Fibroblast of upper back skin (primary cell): ENCODE measurements at places on chromosomes 5 and 9.

DNA sequence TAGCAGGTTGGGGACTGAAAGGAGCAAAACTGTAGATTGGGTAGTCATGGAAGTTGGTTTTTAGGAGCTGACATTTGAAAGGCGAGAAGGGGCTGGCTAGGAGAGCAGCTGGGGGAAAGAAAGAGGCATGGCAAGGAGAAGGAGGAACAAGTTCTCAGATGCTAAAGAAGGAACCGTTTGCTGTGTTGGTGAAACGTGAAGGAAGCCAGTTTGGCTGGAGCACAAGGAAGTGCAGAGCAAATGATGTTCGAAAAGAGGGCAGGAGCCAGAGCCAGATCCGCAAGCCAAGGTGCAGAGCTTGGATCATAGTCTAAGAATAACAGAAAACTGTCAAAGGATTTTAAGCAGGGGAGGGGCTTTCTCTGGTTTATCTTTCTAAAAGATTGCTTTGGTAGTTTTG is 276.6 kb downstream of the ASTN2 start:
- DNase-seq = no peak

GRCh38 chr5:125005266-125005665 is 258.8 kb upstream of the ZNF608 start:
- DNase-seq = no peak

DNA sequence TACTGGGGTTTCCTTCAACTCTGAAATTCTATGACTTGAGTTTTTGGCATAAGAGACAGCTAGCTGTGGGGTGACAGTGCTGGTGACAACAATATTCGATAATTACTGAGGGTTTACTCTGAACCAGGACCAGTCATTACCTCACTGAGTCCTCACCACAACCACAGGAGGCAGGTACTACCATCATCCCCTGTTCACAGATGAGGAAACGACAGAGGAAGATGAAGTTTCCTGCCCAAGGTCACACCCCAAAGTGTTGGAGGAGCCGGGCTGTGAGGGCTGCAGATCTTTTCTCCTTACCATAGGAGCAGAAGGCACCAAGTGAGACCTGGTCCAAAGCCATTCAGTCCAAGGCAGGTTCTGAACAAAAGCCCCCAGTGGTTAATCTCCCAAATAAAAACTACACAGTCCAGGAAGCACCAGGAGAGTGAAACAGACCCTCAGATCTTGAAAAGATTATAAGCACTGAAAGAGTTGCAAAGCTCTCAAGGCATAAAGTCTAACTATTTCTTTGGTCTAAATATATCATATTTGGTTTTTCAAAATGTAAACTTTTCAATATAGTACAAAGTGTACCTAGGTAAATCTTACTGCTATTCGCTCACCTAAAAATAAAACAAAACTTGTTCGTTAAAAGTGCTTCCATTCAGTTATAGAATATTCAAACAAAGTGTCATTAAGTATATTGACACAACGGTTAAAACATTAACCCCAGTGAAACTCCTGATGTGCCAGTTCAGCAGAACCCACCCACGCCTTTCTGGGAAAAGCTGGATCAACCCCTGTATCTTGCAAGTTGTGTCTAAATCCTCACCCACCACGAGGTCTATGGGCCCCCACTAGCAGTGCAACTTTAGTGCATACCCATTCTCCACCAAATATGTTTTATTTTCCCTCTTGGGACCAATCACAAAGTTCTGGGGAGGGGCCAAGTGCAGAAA is 82.6 kb upstream of the EQTN start:
- no peak for DNase-seq

DNA sequence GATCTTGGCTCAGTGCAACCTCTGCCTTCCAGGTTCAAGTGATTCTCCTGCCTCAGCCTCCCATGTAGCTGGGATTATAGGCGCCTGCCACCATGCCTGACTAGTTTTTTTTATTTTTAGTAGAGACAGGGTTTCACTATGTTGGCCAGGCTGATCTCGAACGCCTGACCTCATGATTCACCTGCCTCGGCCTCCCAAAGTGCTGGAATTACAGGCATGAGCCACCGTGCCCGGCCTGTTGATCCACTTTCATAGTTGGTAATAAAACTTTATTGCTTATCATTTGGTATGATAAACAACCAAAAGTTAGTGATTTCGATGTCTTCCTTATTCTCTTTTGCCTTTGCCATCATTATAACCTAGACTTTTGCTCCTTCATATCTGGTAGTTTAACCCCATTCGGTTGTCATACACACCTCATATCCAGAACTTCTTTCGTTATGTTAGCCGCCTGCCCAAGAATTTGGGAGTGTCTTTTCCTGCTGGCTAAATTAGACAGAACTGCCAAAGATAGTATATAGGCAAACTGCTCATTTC is 45.0 kb downstream of the UBE2R2 start:
- DNase-seq = no peak

- DNase-seq = peak; percentile 43
Measured at GRCh38 chr5:16480821-16481538, 15.4 kb upstream of the ZNF622 start.

- DNase-seq = no peak
Measured at GRCh38 chr9:98230789-98231188, 24.7 kb downstream of the TBC1D2 start.

GRCh38 chr5:87268126-87268969 is 665 bp downstream of the RASA1 start:
- DNase-seq = no peak
